ENCODE measurements at places on chromosomes 12 and 14.
A peak's percentile ranks its signal among the peaks of the same experiment; 100 is the strongest.

GRCh38 chr14:32417956-32418552 lies 89.0 kb downstream of the AKAP6 start:
- no peak for DNase-seq

DNA sequence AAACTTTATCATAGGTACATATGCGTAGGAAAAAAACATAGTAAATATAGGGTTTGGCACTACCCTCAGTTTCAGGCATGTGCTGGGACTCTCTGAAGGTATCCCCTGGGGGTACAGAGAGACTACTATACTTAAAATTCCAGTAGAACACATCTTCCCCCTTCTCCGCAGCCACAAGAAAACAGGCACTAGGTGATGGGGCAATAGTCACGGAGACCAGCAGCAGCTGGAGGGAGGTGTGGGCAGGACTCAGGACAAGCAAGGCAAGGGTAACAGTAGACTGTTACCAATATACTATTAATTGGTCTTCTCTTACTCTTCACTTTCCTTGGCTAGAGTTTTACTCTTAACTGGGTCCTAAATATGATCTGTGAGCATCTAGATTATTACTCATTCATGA lies 4.6 kb upstream of the PAPOLA start:
- DNase-seq, result no peak

- no peak for DNase-seq
Observed at GRCh38 chr14:36426836-36427235, 93.2 kb downstream of the NKX2-1 start.

DNA sequence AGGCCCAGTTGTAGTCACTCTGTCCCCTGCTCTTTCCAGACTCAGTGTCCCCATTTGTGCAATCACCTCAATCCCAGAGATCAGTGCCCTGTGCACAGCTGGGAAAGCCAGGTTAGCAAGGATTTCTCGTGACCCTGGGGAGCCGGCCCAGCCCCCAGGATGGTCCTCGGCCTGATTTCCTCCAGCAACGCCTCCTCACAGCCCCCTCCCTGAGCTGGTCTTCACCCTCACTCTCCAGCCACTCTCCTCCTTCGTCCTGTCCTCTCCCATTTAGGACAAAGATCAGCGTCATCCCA lies 194.8 kb upstream of the C14orf180 start:
- DNase-seq, result no peak

DNA sequence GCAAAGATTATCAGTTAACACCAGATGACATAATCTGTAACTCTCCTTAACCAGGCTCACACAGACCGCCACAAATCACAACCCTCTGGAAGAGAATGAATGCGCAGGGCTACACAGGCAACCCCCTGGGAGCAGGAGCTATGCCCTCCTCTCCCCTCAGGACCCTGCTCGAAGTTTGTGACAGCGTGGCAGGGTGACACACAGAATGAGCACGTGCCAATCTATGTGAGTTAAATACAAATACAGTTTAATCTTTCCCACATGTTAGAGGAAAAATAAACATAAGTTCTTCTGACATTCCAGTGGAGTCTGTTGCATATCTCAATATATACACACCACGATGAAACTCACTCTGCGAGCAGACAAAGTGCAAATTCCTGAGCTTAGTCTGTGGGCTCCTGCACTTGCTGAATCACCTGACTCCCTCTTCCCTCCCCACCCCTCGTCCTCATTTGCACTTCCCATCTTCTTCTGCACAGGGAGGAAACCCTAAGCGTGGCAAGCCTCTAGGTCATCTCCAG lies 37.6 kb downstream of the BCAT1 start:
- DNase-seq, result no peak

- no peak for DNase-seq
Observed at GRCh38 chr14:43778570-43778936, 728.5 kb downstream of the FSCB start.

DNA sequence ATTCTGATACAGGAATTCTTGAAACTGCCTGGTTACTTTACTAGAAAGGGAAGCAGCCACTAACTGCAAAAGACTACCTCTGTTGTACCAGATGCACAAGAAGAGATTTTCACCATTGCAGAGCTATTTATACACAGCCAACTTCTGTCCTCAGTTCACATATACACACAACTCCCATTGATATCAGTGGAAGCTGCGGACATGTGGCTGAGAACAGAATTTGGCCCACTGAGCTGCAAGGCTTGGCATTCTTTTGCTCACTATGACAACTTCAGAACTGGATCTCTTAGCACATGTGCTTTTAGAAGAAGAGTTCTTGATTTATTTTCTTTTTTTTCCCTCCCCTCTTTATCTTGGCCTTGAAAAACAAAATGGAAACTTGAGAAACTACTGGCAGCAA lies 28.3 kb downstream of the PTPRO start:
- DNase-seq, result no peak

DNA sequence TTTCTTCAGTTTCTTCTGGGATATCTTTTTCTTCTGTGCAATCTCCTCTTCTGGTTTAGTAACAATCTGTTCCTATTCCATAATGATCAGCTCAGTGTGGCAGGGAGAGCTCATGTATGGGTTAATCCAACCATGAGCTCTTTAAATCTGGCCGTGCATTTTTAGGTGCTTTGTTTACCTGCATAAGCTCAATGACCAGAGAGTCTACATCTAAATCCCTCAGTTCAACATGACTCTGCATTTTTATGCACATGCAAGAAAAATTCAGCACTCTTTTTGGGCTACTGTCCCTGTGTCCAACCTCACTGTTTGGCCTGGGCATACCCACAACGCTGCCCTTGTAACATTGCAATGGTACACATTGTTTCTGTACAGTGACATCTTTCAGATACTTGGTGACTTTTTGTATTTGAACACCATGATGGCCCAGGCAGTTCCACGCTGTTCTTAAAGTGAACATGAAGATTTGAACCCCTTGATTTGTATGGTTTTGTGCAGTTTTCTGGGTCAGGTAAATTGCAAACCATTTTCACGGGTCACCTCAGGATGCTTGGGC lies 243.3 kb upstream of the SRRM4 start:
- DNase-seq, result no peak

DNA sequence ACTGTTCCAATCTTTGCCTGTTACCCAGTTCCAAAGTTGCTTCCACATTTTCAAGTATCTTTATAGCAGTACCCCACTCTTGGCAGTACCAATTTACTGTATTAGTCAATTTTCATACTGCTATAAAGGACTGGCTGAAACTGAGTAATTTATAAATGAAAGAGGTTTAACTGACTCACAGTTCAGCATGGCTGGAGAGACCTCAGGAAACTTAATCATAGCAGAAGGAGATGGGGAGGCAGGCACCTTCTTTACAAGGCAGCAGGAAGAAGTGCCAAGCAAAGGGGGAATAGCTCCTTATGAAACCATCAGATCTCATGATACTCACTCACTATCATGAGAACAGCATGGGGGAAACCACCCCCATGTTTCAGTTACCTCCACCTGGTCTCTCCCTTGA lies 215.0 kb downstream of the SNAPC1 start:
- no peak for DNase-seq

DNA sequence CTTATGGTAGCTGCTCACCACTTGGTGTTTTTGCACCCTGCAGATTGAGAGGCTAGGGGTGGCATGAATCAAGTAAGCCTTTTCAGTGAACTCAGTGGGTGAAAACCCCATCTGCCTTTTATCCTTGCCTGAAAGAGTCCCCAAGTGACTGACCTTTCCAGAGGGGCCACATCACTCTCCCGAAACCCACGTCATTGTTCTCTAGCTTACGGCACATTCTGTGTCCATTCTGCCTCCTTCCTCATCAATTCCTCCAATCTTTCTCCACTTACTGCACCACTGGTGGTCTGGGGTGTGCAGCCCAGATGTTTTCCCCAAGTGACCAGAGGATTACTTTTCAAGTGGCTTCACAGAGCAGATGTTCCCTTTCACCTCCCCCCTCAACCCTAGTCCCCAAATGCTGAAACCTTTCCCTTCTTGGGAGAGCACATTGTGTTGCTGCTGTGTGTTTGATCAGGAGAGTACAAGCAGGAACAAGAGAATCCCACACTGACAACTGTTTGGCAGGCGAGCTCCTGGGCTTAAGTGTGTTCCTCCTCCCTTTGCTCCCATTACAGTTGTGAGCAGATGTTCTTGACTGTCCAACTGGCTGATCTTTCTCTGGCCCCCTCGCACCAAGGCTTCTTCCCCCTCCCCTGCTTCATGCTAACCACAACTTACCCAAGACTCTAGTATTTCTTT lies 138.0 kb upstream of the IGF1 start:
- no peak for DNase-seq

DNA sequence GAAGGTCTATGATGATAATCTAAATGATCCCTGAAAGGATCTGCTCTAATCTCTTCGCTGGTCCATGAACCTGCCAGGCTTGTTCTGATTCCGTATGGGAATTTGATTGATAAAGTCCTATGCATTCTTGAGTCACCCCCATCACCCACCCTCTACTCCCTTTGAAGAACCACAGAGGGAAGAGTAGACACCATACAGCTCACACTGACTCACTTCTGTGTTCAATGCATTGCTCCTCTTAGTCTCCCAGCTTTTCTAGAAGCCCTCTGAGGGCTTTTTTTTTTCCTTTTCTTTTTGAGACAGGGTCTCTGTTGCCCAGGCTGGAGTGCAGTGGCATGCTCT lies 18.5 kb upstream of the GPRC5A start:
- DNase-seq, result no peak

GRCh38 chr14:85159726-85160125 lies 370.2 kb upstream of the FLRT2 start:
- DNase-seq, result no peak

DNA sequence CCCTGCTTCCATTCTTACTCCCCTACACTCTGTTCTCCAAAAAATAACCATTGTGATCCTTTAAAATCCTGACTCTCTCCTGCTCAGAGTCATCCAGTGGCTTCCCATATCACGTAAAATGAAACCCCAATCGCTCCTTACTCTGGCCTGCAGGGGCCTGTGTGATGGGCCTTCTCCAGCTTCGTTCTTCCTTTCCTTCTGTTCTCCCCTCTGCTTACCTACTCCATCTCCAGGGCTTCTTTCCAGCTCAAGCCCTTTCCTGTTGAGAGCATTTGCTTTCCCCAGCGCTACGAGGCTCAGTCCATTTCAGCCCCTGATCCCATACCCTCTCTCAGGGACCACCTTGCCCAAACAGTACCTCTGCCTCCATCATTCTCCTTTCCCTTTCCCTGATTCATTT lies 144.4 kb upstream of the ARHGAP5 start:
- DNase-seq, result no peak

- DNase-seq, result no peak
Observed at GRCh38 chr12:132494294-132495164, 4.6 kb downstream of the FBRSL1 start.

- DNase-seq, result peak; percentile 50
Observed at GRCh38 chr12:39682689-39683477, 63.3 kb upstream of the ABCD2 start.

DNA sequence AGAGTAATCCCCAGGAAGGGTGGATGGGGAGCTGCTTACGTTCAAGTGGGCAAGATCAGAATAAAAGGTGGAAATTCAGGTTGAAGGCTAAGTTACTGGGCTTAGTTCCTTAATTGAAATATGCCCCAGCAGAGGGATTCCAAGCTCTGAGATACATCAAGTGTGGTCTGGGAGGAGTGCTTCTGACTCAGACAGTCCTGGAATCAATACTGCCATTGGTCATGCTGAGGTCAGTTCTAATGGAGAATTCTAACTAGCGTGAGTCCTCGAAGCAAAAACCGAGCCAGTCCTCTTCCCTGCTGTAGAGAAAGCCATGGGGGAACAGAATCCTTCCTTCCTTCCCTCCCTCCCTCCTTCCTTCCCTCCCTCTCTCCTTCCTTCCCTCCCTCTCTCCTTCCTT lies 39.9 kb downstream of the NOS1 start:
- no peak for DNase-seq

DNA sequence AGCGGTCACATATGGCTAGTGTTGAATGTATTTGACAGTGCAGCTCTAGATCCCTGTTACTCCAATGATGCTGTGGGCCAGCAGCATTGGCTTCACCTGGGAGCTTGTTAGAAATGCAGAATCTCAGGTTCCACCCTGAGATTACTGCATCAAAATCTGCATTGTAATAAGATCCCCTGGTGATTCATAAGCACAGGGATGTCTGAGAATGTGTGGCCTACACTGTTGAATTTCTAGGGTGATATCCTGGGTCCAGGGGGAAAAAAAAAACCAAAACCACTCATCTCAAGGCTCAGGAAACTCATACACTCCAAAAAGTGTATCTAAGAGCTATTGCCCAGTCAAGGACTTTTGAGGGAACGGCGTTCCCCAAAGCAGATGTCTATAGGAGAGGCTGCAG lies 196.8 kb downstream of the PPM1H start:
- no peak for DNase-seq

GRCh38 chr12:115740586-115741155 lies 536.8 kb downstream of the MED13L start:
- no peak for DNase-seq

DNA sequence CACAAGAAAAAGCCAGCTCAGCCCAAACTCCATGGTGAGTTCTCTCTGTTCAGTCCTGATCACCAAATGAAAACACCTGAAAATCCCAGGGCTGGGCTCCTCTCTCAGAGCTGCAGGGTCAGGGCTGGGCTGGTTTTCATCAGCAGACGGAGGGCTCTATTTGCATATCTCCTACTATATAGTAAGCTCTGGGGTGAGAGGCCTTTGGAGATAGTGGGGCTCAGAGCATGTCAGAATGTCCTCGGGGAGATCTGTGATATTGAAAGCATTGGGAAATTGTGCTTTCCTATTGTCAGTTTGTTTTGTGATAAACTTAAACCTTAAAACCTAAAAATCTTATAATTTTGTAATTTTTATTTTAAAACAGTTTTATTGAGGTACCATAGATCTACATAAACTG lies 742.6 kb downstream of the TMEM121 start:
- DNase-seq, result no peak

GRCh38 chr12:63445224-63445880 lies 222.9 kb downstream of the DPY19L2 start:
- DNase-seq, result no peak

DNA sequence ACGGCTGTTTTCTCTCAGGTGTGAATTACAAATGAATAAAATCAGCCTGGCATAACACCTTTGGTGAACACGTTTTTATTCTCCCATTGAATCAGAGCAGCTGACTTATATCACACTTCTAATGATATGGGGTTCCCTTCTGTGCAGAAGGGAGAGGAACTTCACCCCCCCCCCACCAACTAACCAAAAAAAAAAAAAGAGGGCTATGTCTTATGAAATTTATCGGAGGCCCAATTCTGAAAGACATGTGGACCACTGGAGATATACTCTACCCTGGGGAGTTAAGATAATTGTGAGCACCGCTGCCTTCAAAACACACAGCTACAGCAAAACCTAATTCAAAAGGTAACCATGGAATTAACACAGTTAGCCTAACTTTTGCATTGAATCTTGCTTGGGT lies 4.6 kb downstream of the BCL11B start:
- peak; percentile 37 for DNase-seq

DNA sequence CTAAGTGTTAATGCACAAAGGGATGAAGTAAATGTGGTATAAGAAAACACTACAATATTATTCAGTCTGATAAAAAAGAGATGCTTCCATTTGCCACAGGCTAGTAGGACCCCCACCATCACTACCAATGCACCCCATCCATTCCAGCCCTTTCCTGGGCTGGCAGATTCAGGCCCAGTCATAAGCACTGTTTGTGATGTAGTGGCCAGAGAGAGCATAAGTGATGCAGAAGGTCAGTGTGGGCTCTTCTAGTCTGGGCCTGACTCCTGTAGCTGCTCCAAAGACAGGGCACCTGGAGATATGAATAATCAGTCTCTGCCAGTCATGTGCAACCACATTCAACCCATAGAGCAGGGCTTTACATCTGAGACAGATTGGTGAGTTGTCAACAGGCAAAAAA lies 1294.7 kb downstream of the TMEM121 start:
- DNase-seq, result no peak

Measured in CD4-positive, alpha-beta T cell treated with Interleukin-2 at 100 ng/mL for 4 hours (primary cell).